ENCODE measurements at places on chromosomes 13 and 19.

DNA sequence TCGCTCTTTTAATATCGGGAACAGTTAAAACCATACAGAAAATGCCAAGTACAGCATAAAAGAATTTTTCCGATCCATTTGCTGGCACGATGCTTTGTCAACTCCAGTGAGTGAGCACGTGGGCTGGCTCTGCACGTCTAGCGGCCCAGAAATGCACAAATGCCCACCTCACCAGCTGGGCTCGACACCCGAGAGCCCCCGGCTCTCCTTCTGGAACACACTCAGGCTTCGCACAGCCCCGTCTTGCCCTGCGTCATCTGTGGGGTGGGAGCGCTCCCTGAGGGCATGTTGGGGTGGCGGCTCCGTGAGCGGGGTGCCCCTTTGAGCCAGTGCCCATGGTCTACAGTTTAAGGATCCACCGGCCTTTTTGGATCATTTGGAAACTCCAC, 24.5 kb downstream of the ATP4B start:
- DNase-seq, result no peak

- no peak for DNase-seq
Measured at GRCh38 chr13:76350399-76350798, 535.8 kb downstream of the KCTD12 start.

DNA sequence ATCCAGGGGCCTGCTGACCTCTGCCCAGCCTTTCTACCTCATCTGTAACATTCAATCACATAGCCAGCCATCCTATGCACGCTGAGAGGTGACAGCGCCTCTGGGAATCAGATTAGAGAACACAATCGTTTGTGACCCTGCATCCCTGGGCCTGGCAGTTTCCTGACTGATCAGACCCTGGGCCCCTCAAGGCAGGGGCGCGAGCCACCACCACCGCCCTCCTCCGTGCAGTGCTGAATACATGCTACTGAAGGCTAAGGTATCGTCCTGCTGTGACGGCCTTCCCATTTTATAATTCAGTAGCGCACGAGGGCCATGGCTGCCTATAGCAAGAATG, 1.3 kb downstream of the TMTC4 start:
- DNase-seq, result no peak

- DNase-seq, result no peak
Measured at GRCh38 chr19:55382013-55382412, 2.1 kb downstream of the TMEM238 start.

DNA sequence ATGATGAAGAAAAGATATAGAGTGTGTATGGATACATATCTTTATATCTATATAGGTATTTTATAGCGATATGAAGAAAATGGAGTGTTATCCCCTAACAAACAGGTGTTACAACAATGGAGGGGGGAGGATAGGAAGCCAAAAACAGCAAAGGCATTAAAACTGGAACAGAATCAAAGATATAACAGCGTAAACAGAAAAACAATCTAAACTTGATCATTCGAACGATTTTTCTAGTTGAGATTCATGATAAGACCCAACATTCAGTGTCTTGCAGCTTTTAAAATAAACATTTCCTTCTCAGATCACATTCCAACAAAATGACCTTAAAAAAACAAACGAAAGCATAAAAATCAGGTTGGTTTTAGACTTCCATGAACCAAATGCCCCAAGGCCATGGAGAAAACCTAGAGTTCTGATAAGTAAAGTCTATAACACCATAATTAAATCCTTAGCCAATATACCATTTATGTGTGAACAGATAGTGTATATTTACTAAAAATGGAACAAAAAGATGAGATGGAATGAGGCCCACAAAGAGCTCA, 55.7 kb downstream of the CAB39L start:
- no peak for DNase-seq

- peak; percentile 92 for DNase-seq
Measured at GRCh38 chr19:12793290-12794195, 2.3 kb downstream of the JUNB start.

DNA sequence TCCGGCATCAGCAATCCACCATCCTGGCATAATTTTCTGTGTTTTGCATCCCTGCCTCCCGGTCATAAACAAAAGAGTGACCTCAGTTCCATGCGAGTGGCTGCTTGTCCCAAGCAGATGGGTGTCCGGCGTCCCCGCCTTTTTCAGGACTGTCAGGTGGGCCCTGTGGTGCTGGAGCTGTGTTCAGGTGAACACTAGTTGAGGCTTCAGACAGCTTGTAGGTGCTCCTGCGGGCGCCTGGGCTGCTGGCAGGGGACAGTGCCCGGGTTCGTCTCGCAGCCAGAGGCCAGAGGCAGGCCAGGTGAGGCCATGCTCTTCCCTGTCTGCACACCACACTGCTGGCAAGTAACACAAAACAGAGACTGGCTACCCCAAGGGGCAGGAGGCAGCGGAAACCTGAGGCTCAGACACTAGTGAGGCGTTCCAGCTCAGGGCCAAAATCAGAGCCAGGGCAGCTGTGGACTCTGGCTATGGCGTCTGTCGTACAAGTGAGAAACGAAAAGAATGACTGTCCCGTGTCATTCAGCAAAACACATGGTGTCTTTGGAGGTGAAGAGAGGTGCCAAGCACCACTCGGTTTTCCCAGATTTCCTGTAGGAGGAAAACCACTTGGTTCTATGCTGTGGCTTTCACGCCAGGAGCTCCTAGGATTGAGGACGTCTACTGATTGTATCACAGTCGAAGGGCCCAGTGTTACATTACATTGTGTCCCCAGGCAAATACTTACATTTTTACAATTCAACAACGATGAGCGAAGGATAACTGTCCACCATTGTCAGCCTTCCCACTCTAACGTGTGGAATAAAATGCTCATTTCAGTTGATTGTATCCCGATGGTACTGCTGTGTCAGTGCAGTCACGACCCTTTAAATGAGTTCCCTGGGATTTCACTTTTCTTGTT, 104.0 kb downstream of the ATP11A start:
- no peak for DNase-seq

GRCh38 chr19:8355631-8356402, 8.1 kb upstream of the ANGPTL4 start:
- no peak for DNase-seq

DNA sequence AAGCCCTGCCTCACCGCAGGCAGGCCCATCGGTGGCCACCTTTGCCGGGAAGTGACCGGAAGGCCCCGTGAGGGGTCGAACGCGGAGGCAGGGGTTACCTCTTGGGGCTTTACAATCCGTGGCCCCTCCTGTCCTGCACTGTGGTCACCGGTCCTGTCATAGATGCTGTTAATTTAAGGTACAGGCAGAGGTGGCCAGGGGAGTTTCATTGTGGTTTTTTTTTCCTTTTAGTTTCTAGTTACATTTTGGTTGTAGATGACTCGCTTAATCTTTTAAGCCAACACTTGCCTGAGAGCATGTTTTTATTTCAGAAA, 13.1 kb downstream of the COMP start:
- no peak for DNase-seq

DNA sequence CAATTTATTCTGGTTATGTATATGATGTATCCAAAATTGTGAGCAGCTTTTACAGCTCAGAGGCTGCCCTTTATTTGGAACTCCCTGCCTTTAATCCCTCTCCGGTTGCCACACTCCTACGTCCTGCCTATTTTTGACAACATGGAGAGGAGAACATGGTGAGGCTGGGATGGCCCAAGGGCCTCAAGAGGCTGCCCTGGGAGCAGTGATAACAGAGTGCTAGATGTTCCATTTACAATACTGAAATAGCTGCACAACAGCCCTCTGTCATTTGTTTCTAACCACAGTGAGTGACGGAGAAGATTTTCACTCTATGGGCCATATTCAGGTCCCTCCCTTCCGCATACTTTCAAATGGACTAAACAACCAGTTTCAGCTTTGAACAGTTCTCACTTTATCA, 33.4 kb downstream of the STARD13 start:
- DNase-seq, result no peak

DNA sequence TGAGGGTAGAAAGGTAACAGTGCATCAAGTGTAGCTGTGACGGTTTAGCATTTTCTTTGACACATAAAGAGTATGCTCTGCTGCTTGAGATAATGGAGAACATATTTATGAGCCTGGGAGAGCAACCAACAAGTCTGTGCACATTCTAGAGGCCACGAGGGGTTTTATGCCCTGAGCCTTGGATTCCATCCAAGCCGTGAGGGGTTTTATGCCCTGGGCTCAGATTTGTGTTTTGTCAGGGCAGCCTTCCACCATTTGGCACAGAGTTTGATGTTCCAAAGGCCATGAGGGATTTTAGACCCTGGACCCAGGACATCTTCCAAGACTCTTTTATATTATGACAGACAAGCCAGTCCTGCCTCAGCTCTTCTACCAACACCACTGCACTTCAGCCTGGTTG, 106.4 kb downstream of the ZNF486 start:
- DNase-seq, result no peak

DNA sequence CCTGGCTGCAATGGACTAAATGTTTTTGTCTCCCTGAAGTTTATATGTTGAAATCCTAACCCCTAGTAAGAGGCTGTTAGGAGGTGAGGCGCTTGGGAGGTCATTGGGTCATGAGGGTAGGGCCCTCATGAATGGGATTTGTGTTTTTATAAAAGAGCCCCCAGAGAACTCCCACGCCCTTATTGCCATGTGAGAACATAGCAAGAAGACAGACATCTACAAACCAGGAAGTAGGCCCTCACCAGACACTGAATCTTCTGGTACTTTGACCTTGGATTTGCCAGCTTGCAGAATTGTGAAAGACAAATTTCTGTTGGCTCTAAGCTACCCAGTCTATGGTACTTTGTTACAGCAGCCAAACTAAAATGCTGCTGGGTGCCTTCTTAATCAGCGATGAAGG, 96.1 kb upstream of the SPATA13 start:
- no peak for DNase-seq

- peak; percentile 76 for DNase-seq
Measured at GRCh38 chr13:113448545-113448884, 4.8 kb downstream of the ADPRHL1 start.

- DNase-seq, result no peak
Measured at GRCh38 chr13:59673286-59673685, 490.4 kb downstream of the DIAPH3 start.

DNA sequence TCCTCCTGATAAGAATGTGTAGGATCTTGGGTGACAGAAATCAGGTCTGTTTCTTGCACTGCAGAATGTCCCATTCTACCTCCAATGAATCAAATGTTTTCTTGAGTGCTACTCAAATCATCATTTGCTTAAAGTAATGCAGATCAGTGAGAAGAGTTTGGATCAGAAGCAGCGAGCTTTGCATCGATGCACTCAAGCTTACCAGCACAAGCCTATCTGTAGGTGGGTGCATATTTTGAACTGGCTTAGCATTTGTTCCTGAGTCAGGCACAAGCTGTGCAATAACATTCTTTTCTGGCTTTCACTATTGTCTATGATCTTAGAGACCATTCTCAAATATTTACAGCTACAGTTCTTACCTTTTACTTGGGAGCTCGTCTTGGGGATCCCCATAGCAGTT, 109.5 kb downstream of the UBL3 start:
- no peak for DNase-seq

DNA sequence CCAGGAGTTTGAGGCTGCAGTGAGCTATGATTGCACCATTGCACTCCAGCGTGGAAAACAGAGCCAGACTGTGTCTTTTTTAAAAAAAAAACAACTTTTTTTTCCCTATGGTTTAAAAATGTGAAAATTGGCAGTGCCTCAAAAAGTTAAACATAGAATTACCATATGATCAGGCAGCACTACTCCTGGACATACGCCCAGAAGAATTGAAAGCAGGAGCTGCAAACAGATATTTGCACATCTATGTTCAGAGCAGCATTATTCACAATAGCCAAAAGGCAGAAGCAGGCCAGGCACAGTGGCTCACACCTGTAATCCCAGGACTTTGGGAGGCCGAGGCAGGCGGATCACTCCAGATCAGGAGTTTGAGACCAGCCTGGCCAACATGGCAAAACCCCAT, 3.8 kb upstream of the RETN start:
- no peak for DNase-seq

Data from gastrocnemius medialis (tissue), 4 donors.